HAP-1 (cell line): ENCODE measurements at places on chromosomes 6 and 20.

- DNase-seq: no peak
Measured at GRCh38 chr6:148240861-148241477, 101.7 kb upstream of the SASH1 start.

- no peak for DNase-seq
Measured at GRCh38 chr6:162864911-162865310, 137.1 kb downstream of the PACRG start.

DNA sequence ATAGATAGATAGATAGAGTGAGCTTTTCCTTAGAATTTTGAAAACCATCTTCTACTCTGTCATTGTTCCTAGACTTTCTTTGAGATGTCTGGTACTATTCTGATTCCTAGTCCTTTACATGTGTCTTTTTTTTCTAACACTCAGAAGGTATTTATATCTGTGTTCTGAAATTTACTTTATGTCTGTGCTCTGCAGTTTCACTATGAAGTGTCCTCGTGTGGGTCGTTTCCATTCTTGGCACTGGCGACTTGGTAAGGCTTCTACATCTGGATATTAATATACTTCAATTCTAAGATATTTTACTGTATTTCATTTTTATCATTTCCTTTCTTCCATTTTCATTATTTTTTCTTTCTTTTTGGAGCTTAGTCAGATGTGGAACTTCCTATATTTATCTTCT is 87.0 kb downstream of the FHL5 start:
- no peak for DNase-seq

DNA sequence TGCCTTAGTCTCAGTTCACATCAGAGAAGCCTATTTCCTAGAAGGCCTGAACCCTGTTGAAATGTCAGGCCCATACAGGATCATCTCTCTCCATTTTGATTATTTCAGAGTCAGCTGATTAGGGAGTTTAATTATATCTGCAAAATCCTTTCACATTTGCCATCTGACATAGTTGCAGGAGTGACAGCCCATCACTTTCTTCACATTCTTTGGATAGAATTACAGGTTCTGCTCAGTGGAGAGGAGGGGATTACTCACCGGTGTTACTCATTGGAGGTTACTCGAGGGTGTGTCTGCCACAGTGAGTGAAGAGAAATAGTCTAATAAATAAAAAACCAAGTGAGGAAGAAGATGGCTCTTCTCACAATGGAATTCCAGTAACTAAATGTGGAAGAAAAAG is 216.8 kb downstream of the TMEM242 start:
- no peak for DNase-seq

DNA sequence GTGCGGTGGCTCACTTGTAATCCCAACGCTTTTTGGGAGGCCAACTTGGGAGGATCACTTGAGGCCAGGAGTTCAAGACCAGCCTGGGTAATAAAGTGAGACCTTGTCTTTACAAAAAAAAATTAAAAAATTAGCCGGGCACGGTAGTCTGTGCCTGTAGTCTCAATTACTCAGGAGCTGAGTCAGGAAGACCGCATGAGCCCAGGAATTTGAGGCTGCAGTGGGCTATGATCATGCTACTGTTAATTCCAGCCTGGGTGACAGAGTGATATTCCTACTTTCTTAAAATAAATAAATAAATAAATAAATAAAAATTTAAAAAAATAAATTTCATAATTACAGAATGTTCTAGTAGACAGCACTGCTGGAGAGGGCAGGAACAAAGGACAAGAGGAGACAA is 62.4 kb downstream of the DST start:
- DNase-seq: no peak

- no peak for DNase-seq
Measured at GRCh38 chr6:157768304-157768703, 54.7 kb upstream of the SNX9 start.

DNA sequence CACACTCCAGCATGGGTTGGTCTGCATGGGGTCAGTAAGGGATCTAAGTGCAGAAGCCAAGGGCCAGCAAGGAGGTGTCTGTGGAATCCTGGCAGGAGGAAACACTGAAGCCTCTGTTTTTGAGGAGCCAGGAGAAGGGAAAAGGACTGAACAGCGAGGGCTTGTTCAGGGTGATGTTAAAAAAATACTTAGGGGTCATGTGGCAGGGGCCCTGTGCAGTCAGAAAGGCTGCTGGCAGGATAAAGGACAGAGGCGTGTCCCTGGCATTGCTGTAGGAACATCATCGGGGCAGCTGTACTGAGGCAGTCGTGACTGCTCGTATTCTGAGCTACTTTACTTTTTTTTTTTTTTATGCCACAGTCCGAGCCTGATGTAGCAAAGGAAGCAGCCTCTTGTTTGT is 127.1 kb upstream of the ZFP64 start:
- DNase-seq: no peak

GRCh38 chr6:656460-657252 is at the start of gene HUS1B:
Gene HUS1B, minus strand, starts transcription at chr6:657100. Its CDS starts 156 bp downstream, at chr6:656944.
- DNase-seq: no peak

GRCh38 chr6:82955841-82956240 is 109.8 kb downstream of the UBE3D start:
- DNase-seq: no peak

DNA sequence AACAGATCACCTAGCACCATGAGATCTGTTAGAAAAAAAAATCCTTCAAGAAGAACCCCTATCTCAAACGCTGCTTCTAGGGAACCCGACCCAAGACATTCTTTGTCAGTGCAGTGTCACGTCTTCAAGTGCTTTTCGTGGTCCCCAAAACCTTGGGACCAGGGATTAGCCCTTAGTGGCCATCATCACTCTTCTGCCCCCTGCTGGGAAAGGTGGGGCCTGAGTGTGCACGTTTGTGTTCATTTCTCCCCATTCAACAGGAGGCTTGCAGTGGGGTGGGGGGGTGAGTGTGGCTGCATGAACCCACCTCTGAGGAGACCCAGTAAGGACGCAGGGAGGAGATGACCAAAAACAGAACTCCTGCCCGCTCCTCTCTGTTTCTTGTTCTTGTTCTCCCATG is 218.2 kb upstream of the RNF24 start:
- no peak for DNase-seq

GRCh38 chr6:25369433-25370177 is 90.4 kb downstream of the CARMIL1 start:
- DNase-seq: no peak

DNA sequence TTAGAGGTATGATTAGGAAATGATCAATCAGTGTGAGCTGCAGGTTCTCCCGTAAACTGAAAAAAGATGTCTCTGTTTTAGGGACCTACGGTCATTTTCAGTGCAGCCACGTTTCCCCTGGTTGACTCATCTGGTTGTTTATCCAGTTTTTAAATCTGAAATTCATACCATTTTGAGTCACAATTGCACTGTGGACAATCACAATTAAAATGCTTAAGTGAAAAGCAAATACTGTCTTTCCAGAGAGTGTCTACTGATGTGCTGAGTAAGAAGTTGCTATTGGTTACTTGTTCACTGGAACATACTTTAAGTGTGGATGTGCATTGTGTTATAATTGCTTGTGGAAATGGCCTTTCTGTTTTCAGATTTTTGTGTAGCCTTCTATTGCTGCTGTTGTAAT is 305.1 kb upstream of the SASH1 start:
- DNase-seq: no peak

GRCh38 chr6:27076116-27076515 is 171.4 kb upstream of the PRSS16 start:
- DNase-seq: no peak

DNA sequence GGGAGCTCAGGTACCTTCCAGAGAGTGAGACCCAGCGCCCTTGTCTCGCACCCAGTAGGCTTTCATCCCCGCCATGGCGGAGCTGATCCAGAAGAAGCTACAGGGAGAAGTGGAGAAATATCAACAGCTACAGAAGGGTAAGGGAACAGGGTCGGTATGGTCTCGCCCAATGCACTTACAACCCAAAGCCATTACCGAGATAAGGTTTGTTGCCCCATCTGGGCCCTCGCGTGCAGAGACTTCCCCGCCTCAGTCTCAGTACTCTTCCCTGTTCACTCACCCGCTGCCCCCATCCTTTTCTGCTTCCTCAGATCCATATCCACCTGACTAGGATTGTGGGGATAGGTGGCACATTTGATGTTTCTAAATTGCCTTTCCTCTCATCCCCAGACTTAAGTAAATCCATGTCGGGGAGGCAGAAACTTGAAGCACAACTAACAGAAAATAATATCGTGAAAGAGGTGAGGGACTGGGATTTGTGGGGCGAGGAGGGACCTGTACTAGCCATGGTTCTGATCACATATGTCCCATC is 449 bp downstream of the PFDN6 start:
- no peak for DNase-seq
